ENCODE measurements at places on chromosomes 5 and 9.

- no peak for DNase-seq
Measured at GRCh38 chr5:133047404-133047803, 4.4 kb upstream of the HSPA4 start.

DNA sequence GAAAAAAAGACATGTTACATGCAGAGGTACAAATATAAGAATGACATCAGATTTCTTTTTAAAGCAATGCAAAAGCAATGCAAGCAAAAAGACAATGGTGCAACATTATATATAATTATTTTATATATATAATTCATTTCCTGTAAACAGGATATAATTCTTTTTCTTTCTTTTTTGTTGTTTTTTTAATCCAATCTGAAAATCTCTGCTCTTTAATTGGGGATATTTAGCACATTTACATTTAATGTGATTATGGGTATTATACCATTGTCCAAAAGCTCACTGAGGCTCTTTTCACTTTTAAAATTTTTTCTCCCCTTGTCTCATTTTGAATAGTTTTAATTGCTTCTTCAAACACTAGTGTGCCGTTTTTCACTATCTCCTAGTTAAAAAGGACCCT, 148.9 kb downstream of the FGF18 start:
- no peak for DNase-seq

DNA sequence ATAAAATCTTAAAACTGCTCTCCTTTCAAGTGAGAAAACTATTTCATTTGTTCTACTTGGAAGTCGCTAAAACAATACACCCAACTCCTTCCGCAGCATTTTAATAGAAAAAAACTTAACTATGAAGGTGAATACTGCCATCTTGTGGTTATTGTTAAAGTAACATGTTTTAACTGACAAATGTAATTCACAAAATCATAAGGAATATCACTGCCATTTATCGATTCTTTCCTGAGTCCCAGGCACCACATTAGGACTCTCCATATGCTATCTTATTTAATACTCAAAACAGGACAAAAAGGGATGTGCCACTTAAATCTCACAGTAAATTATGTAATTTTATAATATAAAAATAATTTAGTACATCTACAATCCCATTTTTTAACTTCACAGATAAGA, 130.5 kb upstream of the ITGA1 start:
- DNase-seq: no peak

- DNase-seq: no peak
Measured at GRCh38 chr5:15452781-15453180, 47.2 kb upstream of the FBXL7 start.
